ENCODE measurements at places on chromosomes 3 and 15. TPM values are rescaled to one million over a fixed set of nuclear protein-coding genes. Genes with fewer than 3 reads are reported as not detected.

DNA sequence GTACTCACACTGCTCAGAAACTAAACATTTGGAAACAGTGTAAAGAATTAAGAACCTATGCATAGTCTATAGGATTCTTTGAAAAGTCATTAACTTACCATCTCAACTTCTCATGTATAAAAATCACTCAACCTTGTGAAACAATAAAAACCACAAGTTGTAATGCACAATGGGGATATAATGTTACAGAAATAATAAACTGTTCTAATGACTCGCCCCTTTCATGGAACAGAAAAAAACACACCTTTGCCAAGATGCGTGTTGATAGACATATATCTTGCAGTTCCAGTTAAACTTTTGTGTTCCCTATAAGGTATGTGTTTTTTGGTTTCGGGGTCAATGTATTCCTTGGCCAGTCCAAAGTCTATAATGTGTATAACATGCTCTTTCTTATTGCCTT lies 50.8 kb upstream of the PPIB start:
- DNase-seq = no peak

- DNase-seq = no peak
Observed at GRCh38 chr3:71497971-71498444, 85.5 kb downstream of the FOXP1 start.

GRCh38 chr3:175713268-175713667 lies 854.1 kb downstream of the NAALADL2 start:
- no peak for DNase-seq

Gene KCNAB1
- total RNA-seq = 1.4 TPM

Gene SYNM
- total RNA-seq = 2.4 TPM

DNA sequence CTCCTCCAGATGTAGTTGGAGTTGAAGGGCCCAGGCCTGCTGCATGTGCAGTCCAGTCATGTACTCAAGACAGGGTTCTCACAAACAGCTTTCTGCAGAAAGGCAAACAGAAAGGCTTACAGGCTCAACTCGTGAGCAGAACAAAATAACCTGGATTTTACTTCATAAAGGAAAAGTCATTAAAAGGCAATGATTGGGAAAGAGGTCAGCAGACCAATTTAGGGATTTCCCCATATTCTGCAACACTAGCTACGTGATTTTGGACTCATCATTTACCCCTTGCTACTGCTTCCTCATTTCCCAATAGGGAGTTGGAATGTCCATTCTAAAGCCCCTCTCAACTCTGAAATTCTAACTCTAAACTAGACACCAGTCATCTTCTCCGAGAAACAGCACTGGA lies 18.1 kb downstream of the METTL6 start:
- DNase-seq = no peak

Gene RAB6B
- 0.52 TPM for total RNA-seq

Gene FBXO40
- total RNA-seq = not detected
